ENCODE measurements at places on chromosomes 1 and 21.
A peak's percentile ranks its signal among the peaks of the same experiment; 100 is the strongest.

DNA sequence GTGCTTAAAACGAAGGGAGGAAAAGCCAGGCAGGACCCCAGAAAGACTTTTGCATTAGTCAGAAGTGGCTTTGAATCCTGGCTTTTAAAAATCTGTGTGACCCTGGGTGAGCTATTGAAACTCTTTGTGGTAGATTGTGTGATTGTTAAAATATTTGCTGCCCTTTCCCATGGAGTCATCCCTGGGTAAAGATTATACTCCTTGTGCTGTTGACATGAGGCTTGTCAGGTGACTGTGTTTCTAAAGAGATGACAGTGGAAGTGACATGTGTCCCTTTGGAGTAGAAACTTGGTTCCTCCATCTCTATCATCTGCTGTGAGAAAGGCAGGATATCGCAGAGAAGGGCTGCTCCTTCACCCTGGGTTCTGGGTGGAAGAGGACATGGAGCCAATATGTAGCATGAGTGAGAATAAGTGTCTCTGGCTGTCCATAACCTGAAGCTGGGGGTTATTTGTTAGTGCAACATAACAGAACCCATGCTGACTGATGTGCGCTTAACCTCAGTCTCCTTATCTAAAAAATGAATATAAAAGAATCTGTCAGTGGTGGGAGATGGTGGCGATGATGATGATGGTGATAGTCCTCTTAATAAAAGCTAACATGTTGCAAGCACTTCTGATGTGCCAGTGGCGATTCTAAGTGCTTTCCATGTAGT is 187.6 kb downstream of the RHOU start:
- no peak for DNase-seq

DNA sequence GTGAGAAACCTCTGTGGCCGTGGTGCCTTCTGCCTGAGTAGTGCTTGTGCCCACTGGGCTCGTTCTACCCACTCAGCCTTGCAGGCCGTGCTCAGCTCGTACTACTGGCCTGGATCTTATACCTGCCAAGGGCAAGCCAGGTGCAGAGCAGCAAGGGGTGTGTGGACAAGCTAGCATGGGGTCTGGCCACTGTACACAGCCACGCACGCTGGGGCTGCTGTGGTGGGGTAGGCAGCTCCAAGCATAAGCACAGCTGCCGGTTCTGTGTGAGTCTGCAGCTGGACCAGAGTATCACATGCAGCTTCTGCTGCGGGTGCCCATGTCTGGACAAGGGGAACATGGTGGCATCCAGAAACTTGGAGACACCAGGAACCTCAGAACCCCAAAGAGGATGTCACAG is 16.4 kb downstream of the FAM20B start:
- no peak for DNase-seq

DNA sequence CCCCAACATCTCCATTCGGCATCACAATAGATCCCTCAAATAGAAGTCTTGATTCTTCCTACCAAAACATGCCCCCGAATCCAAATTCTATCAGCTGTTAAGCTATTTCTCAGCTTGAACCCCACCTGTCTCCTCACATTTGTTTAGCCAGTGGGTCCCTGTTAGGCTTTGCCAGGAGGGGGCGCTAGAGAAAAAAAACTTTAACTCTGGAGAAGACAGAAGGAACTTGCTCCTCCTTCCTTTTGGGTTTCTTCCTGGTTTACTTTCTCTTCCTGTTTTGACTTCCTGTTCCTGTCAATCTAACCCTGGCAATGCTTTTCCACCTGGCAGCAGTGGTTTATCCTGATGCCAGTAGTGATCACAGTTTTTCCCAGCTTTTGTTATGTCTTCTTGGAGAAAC is 95.6 kb upstream of the KCNK1 start:
- DNase-seq: no peak

DNA sequence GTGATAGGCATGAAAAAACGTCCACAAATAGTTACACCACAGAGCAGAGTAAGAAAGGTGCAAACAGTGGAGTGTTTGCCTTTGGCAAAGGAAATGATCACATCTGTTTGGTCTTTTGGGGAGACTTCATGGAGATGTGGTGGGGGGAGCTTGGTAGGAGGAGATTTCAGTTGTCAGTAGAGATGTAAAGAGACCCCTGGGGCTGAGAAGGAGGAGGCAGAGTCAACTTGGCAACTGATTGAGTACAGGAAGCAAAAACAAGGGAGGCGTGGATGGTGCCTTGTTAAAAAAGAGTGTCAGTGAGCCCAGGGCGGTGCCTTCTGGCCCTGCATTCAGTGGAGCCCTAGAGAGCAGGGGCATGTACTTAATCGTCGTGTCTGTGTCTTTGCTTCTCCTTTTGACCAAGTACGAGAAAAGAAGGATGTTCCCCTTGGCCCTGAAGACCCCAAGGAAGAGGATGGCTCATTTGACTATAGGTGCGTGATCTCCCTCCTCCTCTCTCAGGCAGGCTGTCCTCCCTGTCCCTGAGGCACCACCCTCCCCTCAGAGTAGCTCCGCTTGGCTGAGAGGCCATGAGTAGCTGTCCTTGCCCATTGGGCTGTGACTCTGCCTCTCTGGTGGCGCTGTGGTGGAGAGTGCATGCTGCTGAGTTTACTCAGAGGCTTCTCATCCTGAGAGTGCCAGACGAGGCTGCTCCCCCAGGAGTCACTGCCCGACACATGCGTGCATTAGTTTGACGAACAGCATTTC is 30.4 kb upstream of the CNTN2 start:
- DNase-seq: no peak

DNA sequence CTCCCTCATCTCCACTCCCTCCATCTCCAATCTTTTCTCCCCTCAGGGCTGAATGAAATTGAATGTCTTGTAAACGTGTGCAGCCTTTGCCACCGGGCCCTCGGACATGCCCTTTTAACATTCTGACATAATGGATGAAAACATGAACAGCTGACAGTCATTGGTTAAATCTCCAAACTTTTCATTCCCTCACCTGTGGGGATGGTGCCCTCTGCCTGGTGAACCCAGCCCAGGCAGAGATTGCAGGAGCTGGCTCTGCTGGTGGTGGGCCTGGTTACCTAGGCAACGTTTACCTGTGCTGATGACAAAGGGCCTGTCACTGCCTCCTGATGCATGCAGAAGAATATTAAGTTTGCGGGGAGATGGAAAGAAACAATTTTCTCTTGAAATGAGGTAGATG is 21.3 kb downstream of the ST6GALNAC3 start:
- no peak for DNase-seq

GRCh38 chr1:57270927-57271698 is 152.7 kb downstream of the DAB1 start:
- DNase-seq: no peak

- DNase-seq: peak; percentile 94
These were observed 614.3 kb downstream of the NCAM2 start for GRCh38 chr21:21612466-21612865.

- DNase-seq: no peak
These were observed 35.3 kb downstream of the RGS8 start for GRCh38 chr1:182649041-182649440.

GRCh38 chr1:208129060-208129459 is 115.1 kb downstream of the PLXNA2 start:
- DNase-seq: no peak
